Non-pigmented ciliary epithelial cell (primary cell): ENCODE measurements at places on chromosomes 5 and 9.

GRCh38 chr5:119476341-119476740, 24.0 kb downstream of the HSD17B4 start:
- no peak for DNase-seq

GRCh38 chr5:43245724-43246385, 53.8 kb downstream of the NIM1K start:
- no peak for DNase-seq

- no peak for DNase-seq
Observed at GRCh38 chr5:104001136-104001535, 438.5 kb upstream of the NUDT12 start.

DNA sequence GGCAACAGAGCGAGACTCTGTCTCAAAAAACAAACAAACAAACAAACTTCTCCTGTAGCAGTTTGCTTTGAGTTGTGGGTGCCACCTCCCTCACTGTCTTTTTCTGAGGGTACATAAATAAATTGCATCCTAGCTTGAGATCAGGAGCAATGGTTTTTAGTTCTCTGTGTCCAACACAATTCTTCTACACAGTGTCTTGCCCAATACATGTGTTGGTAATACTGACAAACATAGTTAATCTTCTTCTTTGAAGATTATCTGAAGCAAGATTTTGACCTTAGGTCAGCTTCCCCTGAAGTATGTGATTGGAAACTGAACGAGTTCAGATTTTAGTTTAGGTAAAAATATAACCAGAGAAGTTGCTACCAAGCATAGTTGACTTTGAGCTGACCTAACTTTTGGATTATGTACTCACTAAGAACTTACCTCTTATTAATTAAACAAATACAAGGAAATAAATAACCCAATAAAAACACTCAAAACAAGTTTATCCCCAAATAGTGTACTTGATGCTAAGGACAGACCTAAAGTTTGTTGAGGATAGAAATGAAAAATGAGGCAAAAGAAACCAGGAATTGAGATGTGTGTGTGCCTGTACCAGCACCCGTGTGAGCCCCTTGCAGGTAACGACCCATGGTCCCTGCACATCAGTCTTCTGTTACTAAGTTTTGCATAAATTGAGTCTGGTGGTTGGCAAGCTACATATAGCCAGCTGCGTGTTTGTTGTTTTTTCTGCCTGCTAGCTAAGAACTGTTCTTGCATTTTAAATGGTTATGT, 16.2 kb downstream of the TJP2 start:
- no peak for DNase-seq

- no peak for DNase-seq
Observed at GRCh38 chr5:4977416-4978110, 162.6 kb upstream of the ADAMTS16 start.

- DNase-seq = no peak
Observed at GRCh38 chr5:157038568-157039187, 20.2 kb downstream of the HAVCR1 start.
